ENCODE measurements at places on chromosomes 7 and 10. TPM values are rescaled to one million over a fixed set of nuclear protein-coding genes. Genes with fewer than 3 reads are reported as not detected.
A peak's percentile ranks its signal among the peaks of the same experiment; 100 is the strongest.

Gene BTBD16
- 2.1 TPM for total RNA-seq

Gene PDE6C
- not detected for total RNA-seq

DNA sequence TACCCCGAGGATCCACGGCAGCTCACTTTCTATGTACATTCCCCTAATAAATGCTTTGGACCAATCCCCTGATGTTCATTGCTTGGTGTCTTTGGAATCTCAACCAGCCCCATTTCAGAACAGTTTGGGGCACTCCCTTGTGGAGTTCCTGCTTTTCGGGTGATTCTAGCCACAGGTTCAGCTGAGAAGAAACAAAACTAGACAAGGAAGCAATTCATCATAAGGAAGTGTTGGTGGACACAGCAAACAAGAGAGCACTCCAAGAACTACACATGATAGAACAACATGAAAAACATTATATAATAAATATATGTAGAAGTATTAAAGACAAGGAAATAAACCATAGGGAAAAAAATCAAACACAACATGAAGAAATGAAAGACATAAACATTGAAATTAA, 6.0 kb upstream of the CCDC136 start:
- no peak overlapping the region for H3K27ac ChIP-seq
- no peaks in the 10 kb centered on the region for H3K27me3 ChIP-seq
- no peak for DNase-seq
- H3K4me1 ChIP-seq = peaks cover 6% of the 10 kb centered on the region

GRCh38 chr10:33113466-33113865, 155.4 kb upstream of the ITGB1 start:
- H3K27me3 ChIP-seq = no peaks in the 10 kb centered on the region
- H3K4me3 ChIP-seq = no peak overlapping the region
- no peaks in the 10 kb centered on the region for H3K36me3 ChIP-seq

DNA sequence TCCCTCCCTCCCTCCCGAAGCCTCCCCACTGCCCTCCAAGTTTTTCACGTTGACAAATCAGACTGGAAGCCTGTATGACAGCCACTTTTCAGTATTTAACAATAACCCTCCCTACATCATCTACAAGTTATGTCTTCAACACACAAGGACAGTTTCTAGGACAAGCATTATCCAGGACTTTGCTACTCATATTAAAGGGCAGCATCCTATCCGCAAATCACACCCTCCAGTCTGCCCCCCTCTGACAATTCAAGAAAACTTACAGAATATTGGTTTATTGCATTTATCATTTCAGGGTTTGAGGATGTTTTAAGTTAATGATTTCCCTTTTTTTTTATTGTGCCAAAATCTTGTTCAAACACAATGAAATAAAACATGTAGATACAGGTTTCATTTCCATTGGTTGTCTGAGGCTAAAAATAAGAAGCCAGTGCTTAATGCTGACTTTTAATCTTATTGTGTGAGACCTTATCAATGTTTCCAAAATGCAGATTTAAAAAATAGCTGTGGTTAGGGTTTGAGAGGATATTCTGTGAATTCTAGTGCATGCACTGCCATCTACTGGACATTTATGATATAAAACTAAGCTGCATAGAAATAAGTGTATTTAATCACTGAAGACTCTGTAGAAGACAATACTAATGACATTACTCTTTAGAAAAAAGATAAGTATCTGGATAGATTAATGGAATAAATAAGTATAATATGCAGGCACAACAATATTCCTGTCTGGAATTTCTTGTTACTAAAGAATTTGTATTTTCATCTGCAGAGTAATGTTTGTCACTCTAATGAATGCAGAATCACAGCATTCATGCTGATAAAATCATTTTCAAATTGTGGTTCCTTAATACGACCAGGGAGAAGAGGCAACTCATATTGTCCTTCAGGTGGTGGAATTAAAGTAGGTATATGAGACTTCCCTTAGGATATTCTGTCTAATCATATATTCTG, 64.1 kb downstream of the CAV1 start:
- peak overlapping the region; percentile 16 for H3K27ac ChIP-seq
- H3K36me3 ChIP-seq = no peaks in the 10 kb centered on the region
- no peak overlapping the region for H3K4me3 ChIP-seq
- H3K27me3 ChIP-seq = no peaks in the 10 kb centered on the region

DNA sequence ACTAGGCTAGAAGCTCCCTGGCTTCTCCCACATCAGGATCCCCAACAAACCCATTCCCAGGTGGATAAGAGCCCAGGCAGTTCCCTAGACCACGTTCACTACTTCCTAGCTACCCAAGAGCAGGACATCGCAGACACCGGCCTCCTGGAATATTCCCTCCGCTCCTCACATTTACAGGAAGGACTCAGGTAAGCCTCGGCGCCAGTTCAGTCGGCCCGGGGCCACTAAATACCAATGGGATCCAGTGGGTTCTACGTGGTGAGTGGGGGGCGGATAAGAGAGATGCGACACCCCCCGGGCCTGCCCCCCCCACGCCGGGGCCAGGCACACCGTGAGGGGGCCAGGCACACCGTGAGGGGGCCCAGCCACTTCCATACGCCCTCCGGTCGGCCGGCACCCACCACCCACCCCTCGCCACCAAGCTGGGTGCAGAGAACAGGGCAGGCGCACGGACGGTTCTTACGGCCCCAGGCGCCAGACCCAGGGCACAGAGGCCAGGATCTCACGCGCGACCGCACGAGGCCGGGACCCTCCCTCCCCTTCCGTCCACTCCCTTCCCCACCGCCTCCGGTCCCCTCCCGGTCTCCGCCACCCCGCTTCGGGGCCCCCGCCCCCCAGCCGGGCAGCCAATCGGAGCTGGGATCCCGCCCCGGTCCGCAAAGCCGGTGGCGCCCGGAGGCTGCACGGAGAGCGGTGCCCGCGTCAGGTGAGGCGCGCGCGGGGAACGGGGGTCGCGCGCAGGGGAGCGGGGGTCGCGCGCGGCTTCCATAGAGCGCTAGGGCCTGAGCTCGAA, at the start of gene BLVRA:
TSS of gene BLVRA (plus strand) at position 652 of the 793 bp plus-strand sequence. CDS start 12,479 bp downstream, outside the sequence.
- peak; percentile 79 for DNase-seq
- peaks cover 79% of the 10 kb centered on the region for H3K4me1 ChIP-seq
- no peaks in the 10 kb centered on the region for H3K27me3 ChIP-seq
- no peaks in the 10 kb centered on the region for H3K36me3 ChIP-seq
- H3K27ac ChIP-seq = peak within 1 kb of the TSS; percentile 77

DNA sequence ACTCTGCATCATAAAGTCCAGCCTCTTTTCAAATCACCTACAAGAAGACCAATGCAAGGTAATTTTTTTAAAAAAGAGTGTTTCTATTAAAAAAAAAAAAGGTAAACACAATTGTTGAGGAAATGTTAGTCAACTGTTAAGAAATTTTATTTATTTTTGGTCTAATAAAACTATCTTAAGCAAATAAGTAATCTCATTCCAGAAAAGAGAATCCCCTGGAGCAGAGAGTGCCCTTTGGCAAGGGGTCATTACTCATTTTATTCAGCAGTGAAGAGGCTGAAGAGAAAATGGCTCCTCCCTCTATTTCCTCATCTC, 63.4 kb upstream of the GSDME start:
- H3K27me3 ChIP-seq = no peaks in the 10 kb centered on the region
- DNase-seq = no peak
- H3K4me3 ChIP-seq = no peak overlapping the region
- H3K36me3 ChIP-seq = no peaks in the 10 kb centered on the region

- DNase-seq = peak; percentile 53
- H3K4me3 ChIP-seq = no peak within 1 kb of the TSS
- H3K27me3 ChIP-seq = peaks cover 98% of the 10 kb centered on the region
- no peak within 1 kb of the TSS for H3K27ac ChIP-seq
- no peaks in the 10 kb centered on the region for H3K4me1 ChIP-seq
Observed at GRCh38 chr7:100655908-100656674, at the start of gene ACTL6B. ACTL6B (minus strand) TSS chr7:100656448; CDS start chr7:100656354, 94 bp downstream.

GRCh38 chr7:130884437-130885417, 150.7 kb upstream of the KLF14 start:
- no peak overlapping the region for H3K4me3 ChIP-seq
- H3K27ac ChIP-seq = peak overlapping the region; percentile 27
- H3K36me3 ChIP-seq = peaks cover 88% of the 10 kb centered on the region
- H3K27me3 ChIP-seq = no peaks in the 10 kb centered on the region
- DNase-seq = no peak

DNA sequence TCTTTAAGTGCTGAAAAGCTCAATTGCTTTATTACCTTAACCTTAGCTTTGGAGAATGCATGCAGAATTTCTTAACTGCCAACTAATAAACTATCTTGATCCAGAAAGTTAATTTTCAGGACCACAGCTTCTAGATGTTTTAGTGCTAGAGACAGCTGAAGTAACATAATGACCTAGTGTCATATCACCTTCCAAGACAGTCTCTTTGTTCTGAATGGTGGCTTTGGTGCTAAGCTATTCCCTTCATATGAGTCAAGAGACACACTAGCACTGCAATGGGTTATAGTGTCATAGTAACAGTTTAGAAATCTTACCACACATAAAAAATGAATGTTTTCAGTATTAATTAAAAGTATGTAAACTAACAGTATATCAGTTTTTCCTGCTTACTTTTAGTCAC, 115.4 kb upstream of the LRRN3 start:
- no peak overlapping the region for H3K4me3 ChIP-seq
- H3K27ac ChIP-seq = no peak overlapping the region
- no peaks in the 10 kb centered on the region for H3K27me3 ChIP-seq
- DNase-seq = no peak
- H3K36me3 ChIP-seq = no peaks in the 10 kb centered on the region
- no peaks in the 10 kb centered on the region for H3K4me1 ChIP-seq

Data from left lung (tissue), 14 donors.